ENCODE measurements at places on chromosomes 16 and 17.

GRCh38 chr16:24309258-24310142 is 53.4 kb downstream of the CACNG3 start:
- DNase-seq: no peak

GRCh38 chr17:876272-876671 is 94.1 kb downstream of the MRM3 start:
- no peak for DNase-seq

GRCh38 chr16:21994856-21995465 is 6.0 kb downstream of the PDZD9 start:
- DNase-seq: no peak

GRCh38 chr17:50146927-50147665 is 3.4 kb downstream of the PPP1R9B start:
- DNase-seq: no peak

GRCh38 chr17:59105852-59106462 is 723 bp downstream of the TRIM37 start:
- no peak for DNase-seq

DNA sequence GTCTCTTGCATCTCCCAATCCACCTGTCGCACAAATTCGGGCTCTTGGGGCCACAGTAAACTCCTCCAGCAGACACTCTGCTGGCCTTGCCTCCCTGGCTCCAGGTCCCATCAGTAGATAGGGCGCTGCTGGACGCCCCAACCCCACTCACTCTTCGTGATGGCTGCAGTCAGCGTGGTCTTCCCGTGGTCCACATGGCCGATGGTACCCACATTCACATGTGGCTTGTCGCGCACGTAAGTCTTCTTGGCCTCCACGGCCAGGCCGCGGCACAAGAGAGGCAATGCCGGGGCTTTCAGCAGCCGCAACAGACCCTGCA is 428 bp downstream of the TUFM start:
- DNase-seq: no peak

- no peak for DNase-seq
Measured at GRCh38 chr16:89004209-89004831, 27.3 kb upstream of the CBFA2T3 start.

DNA sequence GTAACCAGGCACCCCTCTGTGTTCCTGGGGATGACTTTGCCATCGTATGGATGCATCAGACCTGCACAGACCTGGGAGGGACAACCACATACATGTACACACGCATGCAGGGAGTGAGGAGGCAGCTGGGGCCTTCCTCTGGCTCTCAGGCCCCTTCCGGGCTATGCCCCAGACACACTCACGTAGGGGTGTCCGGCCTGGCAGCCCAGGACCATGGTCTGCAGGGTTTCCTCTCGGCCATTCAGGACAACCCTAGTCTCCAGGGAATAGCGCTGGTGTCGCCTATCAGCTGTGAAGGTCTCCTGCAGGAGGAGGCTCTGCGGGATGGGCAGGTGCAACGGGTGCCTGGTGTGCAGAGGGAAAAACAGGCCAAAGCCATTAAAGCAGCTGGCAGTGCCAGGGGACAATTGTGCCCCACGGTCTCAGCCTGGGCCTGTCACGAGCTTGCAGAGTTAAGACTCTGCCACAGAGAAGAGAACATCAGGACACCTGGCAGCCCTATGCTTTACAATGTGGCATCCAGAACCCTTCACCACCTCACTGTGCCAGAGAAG is 101.4 kb downstream of the RMI2 start:
- no peak for DNase-seq

- no peak for DNase-seq
Measured at GRCh38 chr16:49688036-49688697, 167.7 kb downstream of the ZNF423 start.

DNA sequence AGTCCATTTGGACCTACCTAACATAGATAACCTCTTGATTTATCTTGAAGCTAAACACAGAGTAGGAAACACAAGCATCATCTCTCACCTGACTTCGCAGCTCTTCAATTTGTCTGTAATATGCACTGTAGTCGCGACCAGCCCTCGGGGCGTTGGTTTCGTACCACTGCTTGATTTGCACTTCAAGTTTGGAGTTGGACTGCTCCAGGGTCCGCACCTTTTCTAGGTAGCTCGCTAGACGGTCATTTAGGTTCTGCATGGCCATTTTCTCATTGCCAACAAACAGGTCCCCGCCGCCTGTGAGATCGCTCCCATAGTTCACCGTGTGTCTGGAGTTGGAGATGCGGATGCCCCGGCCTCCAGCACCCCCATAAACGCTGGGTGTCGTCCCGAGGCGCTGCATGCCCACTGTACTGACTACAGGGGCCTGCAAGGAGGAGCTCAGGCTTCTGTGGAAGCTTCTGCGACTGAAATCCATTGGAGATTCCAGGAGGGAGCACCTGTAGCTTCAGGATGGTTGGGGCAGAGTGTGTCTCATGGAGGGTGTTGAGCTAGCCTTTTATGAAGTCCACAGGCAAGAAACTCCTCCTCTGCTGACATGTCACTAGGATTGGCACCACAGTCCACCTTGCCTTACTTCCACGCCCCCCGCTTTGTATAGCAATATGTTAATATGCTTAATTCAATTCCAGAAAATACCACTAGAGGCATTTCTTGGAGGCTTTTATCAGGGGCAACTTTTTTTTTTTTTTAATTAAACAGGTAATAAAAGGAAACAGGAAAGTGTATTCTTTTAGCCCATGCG is at the start of gene KRT20:
Gene KRT20 (minus strand): TSS at position 535 of the 805 bp plus-strand sequence. CDS start 57 bp downstream, at position 478.
- no peak for DNase-seq

- DNase-seq: no peak
Measured at GRCh38 chr17:49992191-49992932, 2.7 kb downstream of the DLX3 start.

DNA sequence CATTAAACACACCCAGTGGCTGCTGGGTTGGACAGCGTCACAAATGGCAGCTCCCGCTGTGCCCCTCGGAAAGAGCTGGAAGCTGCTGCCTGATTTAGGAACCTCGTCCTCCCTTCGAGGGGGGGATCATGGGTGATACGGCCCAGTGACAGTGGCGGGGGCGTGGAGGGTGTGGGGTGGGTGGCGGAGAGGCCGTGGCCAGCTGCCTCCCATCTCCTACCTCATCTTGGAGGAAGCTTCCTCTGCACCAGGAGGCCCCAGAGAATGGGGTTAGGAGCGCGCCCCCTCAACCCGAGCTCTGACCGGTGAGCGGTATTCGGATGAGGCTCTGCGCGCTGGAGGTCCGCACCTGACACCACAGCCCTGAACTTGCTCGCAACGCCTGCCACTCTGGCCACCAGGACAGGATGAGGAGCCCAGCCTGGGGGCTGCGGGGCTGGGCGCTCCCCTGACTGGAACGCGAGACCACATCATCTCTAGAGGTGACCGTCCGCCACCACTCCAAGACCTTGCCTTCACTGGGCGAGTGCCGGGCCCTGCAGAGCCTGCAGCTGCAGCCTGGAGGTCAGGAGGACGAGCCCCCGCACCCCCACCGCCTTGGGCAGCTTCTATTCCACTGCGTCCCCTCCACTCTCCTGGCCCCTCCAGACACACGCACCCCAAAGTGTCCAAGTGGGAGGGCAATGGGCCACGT is 80.9 kb downstream of the KLHDC4 start:
- DNase-seq: no peak

DNA sequence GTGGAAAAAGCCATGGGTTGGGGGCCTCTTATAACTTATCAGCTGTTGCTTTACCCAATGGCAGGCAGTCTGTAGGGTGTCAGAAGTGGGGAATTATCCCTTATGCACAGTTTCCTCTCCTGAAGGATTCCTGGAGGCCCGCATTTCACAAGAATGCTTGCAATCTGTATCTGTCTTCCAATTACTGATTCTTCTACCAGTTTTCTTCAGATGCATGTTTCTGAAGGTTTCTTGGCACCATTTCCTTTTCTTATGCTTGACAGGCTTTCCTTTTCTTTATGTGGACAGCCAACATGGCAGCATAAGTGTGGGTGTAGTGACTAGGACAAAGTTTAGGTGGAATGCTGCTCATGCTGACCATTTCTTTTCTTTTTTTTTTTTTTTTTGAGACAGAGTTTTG is 36.1 kb downstream of the MAP3K3 start:
- no peak for DNase-seq

DNA sequence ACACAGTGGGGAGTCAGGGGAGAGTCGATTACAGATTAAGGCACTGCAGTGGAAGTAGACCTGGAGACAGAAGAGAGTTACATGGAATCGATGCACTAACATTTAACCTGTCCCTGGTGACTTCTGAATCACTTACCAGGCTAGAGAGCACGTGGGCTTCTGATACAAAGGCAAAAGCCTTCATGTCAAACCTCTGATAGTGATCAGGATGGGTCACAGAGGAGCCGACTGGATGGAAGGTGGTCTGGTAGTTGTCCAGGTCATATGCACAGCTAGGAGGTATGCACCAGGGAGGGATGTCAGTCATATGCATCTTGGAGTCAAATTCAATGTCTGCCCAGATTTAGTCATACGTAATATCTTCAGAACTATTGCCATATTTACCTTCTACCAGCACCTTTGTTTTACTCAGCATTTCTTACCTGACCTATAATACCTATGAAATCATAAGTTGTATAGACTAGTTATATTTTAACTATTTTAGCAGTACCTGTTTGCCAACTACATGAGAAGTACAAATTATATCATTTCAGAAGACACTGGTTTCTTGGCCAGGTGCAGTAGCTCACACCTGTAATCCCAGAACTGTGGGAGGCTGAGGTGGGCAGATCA is 11.7 kb downstream of the ZP2 start:
- DNase-seq: no peak

- no peak for DNase-seq
Measured at GRCh38 chr16:69384974-69385373, 833 bp downstream of the TERF2 start.

GRCh38 chr16:52558448-52558847 is 11.5 kb upstream of the TOX3 start:
- no peak for DNase-seq

DNA sequence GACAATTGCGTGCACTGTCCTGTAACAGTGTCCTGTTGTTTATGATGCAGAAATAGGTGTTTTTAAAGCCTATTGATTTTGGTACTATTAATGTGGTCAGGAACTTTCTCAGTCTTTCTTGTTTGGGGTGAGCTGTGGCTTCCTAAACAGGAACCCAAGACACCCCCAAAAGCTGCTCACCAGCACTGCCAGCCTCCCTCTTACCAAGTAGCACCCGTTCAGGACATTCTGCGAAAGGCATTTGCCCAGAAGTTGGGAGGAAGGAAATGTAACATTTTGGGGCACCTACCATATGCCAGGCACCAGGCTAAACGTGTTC is 21.6 kb upstream of the STH start:
- no peak for DNase-seq

- peak; percentile 64 for DNase-seq
Measured at GRCh38 chr16:85126705-85127378, 14.6 kb upstream of the CIBAR2 start.

DNA sequence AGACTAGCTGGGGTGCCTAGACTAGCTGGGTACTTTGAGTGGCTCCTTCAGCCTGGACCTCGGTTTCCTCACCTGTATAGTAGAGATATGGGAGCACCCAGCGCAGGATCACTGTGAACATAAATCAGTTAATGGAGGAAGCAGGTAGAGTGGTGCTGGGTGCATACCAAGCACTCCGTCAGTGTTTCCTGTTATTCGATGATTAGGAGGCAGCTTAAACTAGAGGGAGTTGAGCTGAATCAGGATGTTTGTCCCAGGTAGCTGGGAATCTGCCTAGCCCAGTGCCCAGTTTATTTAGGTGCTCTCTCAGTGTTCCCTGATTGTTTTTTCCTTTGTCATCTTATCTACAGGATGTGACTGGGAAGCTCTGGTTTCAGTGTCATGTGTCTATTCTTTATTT is 8.4 kb upstream of the TMEM235 start:
- DNase-seq: no peak

DNA sequence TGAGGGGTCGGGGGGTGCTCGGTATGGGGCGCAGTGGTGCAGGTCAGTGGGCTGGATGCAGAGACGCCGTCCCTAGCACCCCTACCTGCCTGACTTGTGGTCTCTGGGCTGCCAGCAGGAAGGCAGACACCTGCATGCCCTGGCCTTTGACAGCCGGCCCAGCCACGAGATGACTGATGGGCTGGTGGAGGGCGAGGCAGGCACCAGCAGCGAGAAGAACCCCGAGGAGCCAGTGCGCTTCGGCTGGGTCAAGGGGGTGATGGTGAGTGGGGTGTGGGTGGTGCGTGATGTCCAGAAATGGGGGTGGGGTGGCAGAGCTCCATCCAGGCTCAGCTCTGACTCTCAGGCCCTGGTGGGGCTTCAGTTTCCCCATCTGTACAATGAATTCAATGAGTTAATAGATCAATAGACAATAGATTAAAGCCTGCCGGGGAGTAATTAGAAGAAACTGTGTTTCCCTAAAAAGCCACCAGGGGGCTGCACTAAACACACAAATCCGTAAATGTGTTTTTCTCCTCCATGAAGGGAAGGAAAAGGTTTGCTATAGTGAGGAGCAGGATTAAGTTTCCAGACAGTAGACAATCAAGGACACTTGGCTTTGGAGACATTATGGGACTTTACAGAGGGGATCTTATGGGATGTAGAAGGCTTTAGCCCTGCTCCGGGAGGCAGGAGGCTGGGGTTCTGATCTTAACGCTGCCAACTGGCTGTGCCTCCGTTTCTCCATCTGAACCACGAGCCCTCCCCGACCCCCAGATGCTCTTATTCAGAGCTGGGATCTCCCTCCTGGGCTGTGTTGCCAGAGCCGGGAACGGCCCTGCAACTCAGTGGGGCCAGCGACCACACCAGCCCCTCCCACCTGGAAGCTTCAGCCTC is 2.2 kb downstream of the SLC12A3 start:
- peak; percentile 27 for DNase-seq

Measured in fibroblast of skin of left biceps (primary cell).